ENCODE measurements at places on chromosomes 1 and 21.

DNA sequence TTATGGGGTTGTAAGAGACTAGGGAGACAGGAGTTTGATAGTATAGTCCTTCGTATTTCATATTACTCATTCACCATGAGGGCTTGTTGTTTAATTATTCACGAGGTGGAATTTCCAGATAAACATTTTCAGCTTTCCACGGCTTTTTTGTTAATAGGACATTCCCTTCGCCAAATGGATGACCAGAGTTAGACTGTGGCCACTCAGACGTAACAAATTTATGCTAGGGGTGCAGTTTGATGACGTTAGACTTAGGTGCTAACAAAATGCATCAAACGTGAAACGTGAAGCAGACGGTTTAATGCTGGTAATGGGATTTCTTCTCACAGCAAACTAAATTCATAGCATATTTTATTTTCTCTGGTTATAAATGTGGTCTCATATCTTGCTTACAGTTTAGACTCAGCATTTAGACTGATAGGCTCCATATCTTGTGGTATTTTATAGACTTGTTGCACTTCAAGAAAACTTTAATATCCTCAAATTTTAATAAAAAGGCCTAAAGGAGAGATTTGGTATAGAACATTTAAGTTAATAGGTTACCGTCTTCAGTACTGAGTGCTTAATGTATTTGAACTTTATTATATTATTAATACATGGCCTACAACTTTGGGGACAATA, 2.3 kb downstream of the DHX9 start:
- DNase-seq, result no peak

GRCh38 chr1:177981200-177981599, 11.3 kb upstream of the SEC16B start:
- no peak for DNase-seq

GRCh38 chr1:165423136-165423535, 21.8 kb downstream of the RXRG start:
- no peak for DNase-seq

DNA sequence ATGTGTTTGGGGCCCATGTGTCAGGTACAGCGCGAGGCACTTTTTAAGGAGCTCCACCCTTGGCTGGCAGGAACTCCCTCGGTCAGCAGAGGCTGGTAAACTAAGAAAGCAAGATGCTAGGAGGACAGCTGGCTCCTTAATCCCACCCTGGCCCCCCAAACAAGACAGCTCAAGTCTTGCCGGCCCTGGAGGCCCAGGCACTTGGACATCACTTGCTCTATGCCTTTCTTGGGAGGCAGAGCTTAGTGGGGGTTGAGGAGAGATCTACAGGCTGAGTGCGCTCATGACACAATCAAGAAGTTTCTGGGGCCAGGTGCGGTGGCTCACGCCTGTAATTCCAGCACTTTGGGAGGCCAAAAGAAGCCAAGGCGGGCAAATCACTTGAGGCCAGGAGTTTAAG, 78.1 kb downstream of the CD34 start:
- DNase-seq, result no peak

GRCh38 chr1:91020486-91020885, 1.3 kb downstream of the ZNF644 start:
- no peak for DNase-seq

- no peak for DNase-seq
Observed at GRCh38 chr1:193377472-193377871, 191.1 kb upstream of the B3GALT2 start.

DNA sequence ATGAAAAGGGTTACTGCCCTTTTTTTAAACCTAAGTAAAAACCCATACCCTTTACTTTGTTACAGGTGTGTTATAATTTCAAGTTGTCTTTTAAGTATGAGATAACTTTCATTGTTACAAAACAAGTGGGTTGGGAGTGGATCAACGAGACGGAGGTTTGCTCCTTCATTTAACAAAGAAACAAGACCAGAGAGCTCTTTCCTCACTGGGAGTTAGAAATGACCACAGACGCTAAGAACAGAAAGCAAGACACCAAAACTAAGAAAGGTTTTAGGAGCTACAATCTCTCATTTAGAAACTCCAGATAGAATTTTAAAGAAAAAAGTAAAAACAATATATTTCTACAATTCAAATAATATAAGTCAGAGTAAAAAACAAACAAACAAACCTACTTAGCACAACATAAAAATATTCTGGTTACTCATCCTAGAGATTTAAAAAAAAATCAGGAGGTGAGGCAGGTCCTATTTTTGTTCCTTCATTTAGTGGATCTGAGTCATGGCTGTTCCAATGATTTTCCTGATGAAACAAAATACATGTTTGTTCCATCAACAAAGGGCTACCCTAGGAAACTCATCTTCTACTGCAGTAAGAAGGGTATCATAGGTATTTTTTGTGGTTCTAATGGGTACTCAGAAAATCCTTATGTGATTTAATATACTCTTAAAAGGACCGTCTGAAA, 33.0 kb downstream of the APP start:
- DNase-seq, result no peak

DNA sequence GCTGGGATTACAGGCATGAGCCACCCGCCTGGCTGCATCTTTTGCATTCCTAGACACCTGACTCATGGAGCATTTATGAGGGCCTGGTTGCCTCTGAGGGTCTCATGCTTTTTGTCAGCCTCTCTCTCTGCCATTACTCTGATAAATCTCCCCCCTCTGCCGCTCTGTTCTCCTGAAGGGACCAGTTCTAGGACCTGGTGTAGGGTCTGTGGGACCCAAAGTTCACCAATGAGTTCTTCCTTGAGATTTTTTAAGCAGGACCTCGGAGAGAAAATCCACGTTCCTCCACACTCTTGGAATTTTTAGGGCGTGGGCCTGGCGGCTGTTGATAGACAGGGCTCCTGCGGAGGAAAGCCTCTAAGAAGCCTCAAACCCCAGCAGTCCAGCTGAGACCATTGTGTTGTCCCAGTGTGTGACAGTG, 91.9 kb upstream of the ERRFI1 start:
- no peak for DNase-seq

DNA sequence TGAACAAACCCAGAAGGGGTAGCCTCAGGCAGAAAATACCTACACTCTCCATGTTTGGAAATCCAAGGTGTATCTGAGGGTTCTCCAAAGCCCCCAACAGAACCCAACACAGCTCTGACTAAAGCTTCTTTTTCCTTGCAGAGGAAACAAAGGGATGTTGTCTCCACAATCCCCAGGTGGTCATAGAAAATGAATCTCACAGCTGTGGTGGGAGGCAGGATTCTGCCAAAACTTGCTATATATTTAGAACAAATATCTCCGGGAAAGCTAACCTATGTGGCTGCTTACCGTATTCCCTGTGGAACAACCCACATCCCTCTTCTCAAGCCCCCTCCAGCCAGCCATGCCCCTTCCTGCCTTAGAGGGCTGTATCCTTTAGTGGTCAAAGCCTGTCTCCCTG, 406.1 kb downstream of the PRDM2 start:
- no peak for DNase-seq

GRCh38 chr1:116458695-116459094, 85.7 kb downstream of the ATP1A1 start:
- DNase-seq, result no peak

GRCh38 chr21:39429445-39429844, 16.1 kb downstream of the LCA5L start:
- no peak for DNase-seq

- no peak for DNase-seq
Observed at GRCh38 chr1:194295685-194296084, 1109.3 kb upstream of the B3GALT2 start.

- DNase-seq, result no peak
Observed at GRCh38 chr1:45196863-45197262, 9.5 kb downstream of the ZSWIM5 start.

DNA sequence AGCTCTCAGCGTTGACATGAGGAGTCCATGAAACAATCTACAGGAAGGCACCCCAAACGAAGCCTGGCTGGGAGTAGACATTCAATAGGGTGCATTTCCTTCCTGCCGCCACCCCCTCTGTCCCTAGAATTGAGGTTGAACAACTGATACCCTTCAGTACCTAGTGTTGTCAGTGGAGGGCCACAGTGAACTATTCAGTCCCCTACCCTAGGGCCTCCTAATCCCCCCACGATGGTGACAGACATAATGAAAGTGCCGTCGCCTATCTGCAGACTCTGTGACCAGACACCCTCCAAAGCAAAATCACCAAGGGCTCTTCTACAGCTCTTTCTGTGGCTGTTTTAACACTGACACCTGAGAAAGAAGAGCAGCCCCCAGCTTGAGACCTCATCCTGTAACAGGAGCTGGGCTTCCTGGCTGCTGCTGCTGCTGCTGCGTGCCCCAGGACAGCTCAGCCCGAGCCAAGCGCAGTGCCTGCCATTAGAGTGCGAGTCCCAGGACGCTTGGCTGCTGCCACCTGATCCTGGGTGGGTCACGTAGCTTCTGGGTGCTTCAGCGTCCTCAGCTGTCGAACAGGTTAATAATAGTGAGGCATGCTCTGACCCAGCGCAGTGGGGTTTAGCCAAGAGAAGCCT, 183.0 kb downstream of the ZBTB18 start:
- DNase-seq, result no peak

- DNase-seq, result no peak
Observed at GRCh38 chr1:36971852-36972618, 62.3 kb downstream of the GRIK3 start.

DNA sequence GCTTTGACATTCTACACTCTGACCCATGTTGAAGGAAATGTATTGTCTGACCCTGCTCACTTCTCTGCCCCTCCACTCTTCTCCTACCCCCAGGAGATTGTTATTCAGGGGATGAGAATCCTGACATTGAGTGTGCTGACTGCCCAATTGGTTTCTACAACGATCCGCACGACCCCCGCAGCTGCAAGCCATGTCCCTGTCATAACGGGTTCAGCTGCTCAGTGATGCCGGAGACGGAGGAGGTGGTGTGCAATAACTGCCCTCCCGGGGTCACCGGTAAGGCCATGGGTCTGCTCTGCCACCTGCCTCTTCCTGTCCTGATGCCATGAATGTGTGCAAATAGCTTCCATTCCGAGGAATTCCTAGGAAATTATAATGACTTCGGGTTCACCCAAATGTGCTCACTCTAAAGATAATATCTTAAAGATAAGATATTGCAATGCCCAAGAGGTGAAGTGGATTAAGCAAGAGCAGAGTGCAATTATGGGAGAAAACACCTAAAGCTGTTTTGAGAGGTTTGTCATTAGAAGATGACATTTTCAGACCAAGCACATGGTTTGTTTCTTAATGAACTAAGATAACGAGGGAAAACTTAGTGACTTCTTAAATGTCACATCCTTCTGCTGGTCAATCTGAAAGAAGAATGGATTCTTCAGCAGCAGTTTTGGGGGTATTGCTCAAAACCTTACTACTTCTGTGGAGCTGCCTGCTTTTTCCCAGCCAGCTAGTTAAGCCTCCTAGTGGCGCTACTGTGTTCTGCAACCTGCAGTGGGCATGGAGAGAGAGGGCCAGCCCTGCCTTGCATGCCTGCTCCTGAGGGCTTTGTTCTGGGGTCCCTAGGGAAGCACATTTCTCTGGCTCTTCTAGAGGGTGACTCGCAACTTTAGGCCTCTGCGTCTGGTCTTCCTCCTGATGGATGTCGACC, 41.6 kb downstream of the LAMC2 start:
- peak; percentile 43 for DNase-seq

DNA sequence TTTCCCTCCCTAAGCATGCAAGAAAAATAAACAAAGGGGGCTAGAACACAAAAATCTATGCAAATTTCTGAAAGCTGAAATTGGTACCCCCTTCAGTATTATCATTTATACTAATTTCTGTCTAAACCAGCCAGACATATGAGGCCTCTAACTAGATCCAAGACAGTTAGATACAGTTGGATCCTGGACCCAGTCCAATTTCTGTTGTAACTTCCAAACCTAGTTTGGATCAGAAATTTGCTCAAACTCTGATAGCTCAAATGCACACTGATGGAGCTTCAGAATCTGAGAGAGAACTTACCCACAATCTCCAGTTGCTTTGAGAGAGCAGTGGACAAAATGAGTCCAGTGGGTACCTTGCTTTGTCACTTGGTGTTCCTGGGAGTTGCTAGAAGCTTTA, 11.9 kb downstream of the CEP350 start:
- no peak for DNase-seq

GRCh38 chr1:40717065-40717464, 25.6 kb downstream of the NFYC start:
- DNase-seq, result no peak

DNA sequence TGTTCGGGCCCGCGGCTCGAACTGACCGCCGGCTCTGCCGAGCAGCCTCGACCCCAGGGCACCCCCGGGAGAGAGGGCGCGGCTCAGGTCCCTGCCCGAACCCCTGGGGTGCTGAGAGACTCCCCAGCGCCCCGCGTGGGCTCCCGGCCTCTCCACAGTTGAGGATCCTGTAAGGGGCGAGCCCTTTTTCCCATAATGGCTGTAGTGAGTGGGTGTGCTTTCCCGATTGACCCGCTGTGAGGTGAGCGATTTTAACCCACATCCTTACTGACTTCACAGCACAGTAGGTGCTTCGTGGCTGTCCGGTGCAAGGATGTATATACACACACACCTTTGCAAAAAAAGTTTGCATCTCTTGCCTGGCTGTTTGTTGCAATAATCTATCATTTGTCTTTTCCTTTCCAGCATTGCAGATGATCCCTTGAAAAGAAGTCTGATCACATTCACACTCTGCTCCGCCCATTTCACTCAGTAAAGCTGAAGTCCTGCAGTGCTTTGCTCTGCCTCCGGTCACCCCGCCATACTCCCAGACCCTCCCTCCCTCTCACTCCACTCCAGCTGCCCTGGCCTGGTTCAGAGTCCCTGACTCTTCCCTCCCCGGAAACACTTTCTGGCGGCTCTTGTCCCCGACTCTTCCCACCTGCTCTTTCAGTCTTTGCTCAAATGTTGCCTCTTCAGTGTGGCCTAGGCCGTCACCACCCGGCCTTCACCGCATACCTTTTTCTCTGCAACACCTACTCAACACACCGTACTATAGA, 955 bp upstream of the UBE2G2 start:
- DNase-seq, result no peak

- no peak for DNase-seq
Observed at GRCh38 chr1:47818682-47819573, 178.3 kb downstream of the TRABD2B start.

GRCh38 chr1:241488739-241489138, 30.8 kb downstream of the FH start:
- DNase-seq, result no peak

GRCh38 chr1:230591678-230592077, 50.6 kb upstream of the COG2 start:
- no peak for DNase-seq

- no peak for DNase-seq
Observed at GRCh38 chr1:53698384-53698980, 40.5 kb downstream of the GLIS1 start.

DNA sequence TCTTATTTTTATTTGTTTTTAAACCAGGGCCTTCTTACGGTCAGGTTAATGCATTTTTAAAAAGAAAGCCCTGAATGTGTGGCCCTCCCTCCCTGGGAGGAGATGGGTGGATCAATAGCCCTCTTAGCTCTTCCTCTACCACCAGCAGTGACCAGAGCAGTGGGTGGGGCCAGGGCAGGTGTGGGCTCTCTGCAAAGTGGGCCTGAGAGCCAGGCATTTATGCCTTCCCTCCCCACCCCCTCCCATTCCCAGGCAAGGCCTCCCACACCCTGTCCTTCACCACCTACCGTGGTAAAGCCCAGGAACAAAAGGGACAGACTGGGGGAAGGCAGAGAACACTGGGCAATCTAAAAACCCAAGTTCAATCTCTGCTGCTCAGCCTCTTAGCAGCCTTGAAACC, 63.9 kb downstream of the SSBP3 start:
- DNase-seq, result no peak

GRCh38 chr1:88877382-88877825, 14.0 kb downstream of the GTF2B start:
- DNase-seq, result no peak

- DNase-seq, result no peak
Observed at GRCh38 chr1:188249811-188250210, 1421.1 kb downstream of the PLA2G4A start.

GRCh38 chr1:203268901-203269653, 36.2 kb upstream of the BTG2 start:
- no peak for DNase-seq
